ENCODE measurements at places on chromosomes 6 and 20.

DNA sequence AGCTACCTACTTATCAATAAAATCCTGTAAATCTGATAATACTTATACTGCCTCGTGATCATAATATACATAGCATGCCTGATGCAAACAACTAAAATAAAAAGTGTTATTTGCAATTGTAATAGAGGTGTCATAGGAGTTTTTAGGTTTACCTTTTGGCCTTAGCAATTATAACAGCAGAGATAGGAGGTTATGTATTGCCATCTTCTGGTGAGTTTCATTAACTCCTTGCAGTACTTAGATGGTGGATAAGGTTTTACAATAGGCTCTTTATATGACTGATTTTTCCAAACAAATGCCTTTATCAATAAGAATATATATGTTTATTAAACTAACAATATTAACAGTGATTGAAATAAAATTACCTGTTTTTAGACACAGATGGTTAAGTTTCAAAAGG, 27.8 kb upstream of the MYCT1 start:
- peak; percentile 37 for DNase-seq

DNA sequence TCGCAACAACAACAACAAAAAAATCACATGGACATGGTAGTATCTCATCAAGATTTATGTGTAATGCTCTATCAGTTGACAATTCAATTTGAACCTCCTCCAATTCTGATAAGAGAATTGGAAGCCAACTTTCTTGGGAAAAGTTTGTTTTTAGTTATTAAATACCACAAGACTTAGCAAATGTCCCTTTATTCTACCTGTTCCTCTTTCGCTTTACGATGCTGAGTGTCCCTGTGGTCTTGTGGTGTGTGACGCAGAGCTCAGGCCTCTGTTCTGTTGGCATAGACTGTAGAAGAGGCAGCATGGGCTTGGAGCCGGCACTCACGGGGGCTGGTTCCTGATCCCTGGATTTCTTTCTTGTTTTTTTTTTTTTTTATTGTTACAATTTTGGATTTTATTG, 76.7 kb downstream of the PSMB1 start:
- DNase-seq, result peak; percentile 40

- no peak for DNase-seq
Observed at GRCh38 chr6:164695896-164696295, 613.5 kb downstream of the C6orf118 start.

DNA sequence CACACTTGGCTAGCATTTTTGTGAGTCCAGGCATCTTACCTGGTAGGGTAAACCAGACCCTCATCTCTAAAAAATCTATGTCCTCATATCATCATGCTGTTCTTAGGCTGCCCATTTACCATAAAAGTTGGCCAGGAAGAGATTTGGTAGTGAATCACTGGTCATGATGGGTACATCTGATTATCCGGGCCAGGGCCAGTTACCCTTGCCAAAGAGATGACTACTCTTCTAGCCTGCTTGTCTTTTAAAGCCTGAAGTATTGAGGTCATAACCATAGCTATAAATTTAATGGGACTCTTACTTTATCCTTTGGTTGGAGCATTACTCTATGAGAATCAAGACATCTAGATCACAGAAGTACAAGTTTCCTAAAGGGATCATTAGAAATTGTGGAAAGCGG, 276.8 kb downstream of the TENT5A start:
- no peak for DNase-seq

DNA sequence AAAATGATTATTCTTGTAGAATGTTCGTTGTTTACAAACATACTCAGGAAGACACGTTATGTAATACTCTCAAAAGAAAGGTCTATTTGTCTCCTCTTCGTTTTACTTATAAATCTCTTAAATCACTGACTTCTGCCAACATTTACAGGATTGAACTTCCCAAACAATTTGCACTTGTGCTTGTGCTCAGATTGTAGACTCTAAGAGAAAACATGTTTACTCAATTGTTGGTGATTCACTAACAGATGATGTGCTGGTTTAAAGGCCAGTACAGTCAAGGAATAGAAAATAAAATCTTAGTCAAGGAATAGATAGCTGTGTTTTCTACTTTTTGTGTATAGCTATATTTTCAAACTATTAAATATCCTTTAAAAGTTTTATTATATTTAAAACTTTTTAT, 172.8 kb downstream of the GJA1 start:
- DNase-seq, result no peak

- DNase-seq, result no peak
Observed at GRCh38 chr6:105607636-105608621, 205.0 kb upstream of the PREP start.

DNA sequence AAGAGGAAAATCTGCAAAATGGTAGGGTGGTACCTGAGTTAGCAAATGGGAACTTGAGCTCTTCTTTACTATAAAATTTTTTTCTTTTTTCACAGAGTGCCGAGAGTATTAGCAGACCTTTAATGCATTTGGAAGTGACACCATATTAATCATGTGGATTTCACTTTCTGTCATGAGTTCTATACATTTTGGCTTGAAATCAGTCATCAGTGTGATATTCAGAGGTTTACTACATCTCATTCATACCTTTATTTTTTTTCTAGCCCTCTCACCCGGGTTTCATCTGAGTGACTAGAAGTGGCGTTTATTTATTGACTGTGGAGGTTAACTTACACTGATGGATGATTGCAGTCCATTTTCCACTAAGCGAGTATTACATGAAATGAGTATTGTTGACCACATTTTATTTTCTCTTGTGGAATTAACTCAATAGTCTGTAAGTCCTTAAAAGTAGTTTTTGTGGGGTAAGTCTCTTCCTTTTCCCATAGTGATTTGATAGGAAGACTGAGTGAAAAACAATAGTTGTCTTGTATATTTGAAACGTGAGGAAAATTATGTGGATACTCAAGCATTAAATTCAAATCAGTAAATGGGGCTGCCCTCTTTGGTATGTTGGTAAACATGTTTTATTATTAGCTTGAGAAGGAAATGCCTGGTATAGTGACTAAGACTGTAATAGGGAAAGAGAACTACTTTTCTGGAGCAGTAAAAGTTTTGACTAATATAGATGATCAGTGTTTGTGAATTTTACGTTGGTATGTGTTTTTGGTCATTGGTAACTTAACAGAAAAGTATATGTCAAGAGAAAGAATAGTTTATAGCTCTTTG, 55.5 kb downstream of the JARID2 start:
- peak; percentile 69 for DNase-seq

- DNase-seq, result peak; percentile 56
Observed at GRCh38 chr6:105991561-105992314, 94.4 kb upstream of the PRDM1 start.

DNA sequence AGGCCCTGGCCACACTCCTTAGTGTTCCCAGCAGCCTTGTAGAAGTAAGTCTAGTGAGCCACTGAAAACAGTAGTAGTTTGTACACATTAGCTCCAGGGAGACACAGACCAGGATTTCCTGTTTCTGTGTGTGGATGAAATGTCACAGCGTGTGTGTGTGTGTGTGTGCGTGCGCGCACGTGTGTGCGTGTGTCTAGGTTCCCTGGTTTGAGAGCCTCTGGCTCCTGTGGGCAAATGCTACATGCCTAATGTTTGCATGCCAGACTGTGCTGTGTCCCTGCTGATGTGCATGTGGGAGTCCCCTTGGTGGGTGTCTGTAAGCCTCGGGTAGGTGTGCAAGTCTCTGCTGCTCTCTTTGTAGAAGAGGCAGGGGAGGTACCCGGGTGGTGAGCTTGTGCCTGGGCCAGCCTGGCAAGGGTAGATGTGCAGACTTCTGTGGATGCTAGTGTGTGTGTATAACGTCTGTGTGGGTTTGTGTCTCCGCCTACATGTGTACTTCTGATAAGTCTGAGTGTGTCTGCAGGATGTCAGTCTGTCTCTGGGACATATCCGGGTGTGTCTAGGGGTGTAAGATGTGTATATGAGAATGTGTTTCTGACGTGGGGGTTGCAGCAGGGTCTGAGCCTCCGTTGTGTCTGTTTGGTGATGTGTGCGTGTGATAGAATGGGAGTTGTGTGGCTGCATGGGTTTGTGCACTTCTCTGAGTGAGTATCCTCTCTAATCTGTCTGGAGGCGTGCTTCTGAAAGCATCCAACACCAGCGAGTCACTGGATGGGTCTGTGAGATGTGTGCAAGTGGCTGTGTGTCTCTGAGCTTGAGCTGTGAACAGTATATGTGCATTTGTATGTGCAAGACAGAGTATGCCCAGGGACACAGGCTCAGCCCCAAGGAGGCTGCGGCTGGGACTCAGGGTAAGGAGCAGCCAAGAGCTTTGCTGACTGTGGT, 19.0 kb upstream of the TLDC2 start:
- DNase-seq, result no peak

DNA sequence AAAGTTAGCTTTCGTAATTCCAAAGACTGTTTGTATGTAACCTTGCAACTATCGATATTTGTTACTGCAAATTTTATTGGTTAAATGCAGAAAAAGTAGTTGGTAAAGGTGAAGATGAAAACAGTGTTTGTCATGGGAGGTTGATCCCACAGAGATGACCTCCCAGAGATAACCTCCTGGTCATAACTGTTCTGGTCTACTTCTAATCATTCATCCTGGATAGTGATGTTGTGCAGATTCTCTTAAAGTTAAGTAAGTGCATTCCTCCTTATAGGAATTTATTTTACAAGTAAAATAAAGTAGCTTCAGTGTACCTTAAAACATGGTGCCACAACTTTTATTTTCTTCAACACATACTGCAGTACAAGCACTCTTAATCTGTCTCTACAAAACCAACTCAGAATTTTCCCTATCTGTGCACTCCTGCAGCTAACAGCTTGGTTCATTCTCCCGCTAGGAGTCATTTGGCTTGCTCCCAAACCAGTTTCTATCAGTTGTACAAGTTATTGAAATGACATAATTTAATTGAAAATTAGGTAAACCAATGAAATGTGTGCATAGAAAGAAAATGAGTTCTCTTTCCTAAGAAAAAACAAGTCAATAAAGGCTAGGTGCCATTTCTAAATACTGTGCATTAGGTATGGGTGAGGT, 19.2 kb downstream of the METTL24 start:
- no peak for DNase-seq

- no peak for DNase-seq
Observed at GRCh38 chr6:99356641-99357040, 7.2 kb upstream of the FAXC start.

GRCh38 chr6:220721-221475, 71.4 kb upstream of the DUSP22 start:
- DNase-seq, result peak; percentile 90

DNA sequence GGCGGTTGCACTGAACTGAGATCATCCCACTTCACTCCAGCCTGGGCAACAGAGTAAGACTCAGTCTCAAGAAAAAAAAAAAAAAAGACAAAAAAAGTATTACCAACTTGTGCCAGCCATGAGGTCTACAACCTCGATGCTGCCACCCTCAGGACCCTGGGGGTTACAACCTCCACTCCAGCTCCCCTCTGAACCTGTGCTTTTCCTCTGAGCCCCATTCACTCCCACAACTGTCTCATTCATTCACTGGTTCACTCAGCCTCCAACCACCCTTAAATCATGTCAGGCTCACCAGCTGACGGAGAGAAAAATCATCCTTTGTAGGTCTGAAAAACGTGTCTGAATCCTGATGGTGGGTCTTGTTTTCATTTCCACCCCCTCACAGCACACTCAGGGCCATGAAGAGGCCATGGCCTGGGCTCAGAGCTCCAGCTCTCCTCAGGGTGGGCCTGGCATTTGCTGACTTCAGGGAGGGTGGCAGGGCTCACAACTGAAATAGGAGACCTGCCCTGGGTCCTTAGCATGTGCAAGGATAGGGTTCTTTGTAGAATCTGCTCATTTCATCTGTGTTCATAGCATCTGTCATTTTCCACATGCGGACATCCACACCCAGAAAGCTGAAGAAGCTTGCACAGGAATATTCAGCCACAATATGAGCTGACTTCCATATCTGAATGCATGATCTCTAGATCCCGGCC, 1.9 kb upstream of the ULBP1 start:
- DNase-seq, result peak; percentile 25

DNA sequence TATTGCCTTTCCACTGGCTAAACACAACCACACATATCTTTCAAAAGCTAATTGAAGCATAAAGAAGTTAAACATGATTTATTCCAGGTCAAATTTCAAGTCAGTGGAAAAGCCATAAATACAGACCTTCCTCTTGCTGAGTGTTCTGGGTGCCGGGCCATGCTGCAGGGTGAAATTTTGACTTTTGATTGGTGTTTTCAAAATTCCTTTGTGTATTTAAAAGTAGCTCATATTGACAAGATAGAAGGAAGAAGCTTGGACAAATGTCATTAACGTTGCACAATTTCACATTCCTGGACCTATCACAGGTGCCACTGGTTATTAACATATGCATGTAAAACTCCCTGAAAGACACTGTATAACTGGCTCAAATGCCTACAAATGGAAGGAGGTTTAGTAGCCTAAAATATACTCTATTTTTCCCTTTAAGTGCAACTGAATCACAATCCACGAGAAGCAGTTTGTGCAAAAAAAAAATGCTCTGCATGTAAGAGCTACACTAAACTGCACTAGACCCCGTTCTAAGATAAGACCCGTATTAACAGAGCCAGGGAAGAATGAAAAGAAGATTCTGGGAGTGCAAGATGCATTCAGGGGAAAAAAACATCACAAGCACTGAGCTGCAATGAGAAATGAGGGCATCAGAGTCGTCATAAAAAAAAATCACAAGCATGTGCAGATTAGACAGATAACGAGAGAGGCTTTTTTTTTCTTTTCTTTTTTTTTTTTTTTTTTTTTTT, 30.4 kb downstream of the ATXN1 start:
- no peak for DNase-seq

- DNase-seq, result no peak
Observed at GRCh38 chr6:32170294-32170693, 5.6 kb downstream of the AGPAT1 start.

DNA sequence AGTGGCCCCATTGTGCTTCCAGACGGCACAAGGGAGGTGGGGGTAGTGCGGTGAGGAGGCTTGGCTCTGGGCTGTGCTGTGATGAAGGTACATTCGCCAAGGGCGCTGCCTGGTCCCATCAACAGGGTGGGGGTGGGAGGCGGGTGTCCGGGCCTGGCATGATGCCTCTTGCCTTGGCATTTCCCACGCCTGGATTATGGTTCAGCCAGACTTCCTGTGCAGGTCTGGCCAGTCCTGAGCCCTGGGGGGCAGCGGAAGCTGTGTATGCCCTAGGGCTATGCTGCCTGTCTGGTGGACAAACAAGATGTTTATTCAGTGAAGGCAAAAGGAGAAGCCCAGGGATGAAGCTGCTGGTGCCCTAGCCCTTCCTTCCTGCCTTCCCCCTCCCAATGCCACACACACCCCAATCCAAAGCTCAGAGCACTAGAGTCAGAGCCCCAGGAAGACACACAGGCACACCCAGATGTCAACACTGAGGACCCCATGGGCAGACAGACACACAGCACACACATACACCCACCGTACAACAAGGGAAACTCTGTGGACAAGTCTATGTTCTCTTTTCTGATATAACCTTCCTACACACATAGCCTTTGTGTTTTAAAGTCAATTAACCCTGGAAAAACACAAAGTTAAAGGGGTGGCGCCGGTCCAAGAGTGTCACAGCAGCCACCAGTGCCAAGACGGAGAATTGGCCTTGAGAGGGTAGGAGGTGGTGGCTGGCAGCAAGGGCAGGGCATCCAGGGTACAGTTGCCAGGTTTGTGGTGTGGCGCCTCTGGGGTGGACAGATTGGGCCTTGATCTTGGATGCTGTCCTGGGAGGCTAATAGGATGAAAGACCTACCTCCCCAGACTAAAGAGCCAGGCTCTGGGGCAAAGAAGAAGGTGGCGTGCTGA, 54.7 kb upstream of the SAYSD1 start:
- DNase-seq, result no peak

All from GM12865 (cell line).